T-helper 1 cell treated with Interleukin-12 subunit alpha and Interleukin-12 subunit beta and Interleukin-4 antibody, amounts not matched to agents 30 ng/mL and 1 ng/mL, for 36 hours (primary cell): ENCODE measurements at places on chromosomes 12 and 14. TPM values are rescaled to one million over a fixed set of nuclear protein-coding genes. Genes with fewer than 3 reads are reported as not detected.

The CLEC1B gene
- not detected in 2 replicates for total RNA-seq

The DNAL1 gene
- 6.6 and 7.2 TPM in 2 replicates for total RNA-seq

The C14orf39 gene
- not detected in 2 replicates for total RNA-seq

The RNASE2 gene
- total RNA-seq, result not detected in 2 replicates
